NCI-H510A (cell line): ENCODE measurements at places on chromosomes 5 and 9.

DNA sequence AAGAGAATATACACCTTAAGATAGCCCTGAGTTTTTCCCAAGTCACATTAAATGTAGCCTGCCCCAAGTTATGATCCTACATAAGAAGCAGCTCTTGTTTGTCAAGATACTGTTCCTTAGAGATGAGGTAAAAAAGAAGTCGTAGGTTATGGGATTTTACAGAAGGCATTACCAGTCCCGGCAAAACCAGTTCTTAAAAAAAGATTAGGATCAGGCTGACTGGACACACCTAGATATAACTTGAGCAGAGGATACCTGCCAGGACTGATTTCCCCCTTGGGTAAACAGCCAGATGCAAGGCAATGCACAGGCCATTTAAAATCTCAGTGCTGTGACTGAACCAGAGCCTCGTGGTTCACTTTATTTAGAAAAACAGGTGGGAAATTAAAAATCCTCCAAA lies 14.1 kb upstream of the SEMA5A start:
- no peak for DNase-seq

DNA sequence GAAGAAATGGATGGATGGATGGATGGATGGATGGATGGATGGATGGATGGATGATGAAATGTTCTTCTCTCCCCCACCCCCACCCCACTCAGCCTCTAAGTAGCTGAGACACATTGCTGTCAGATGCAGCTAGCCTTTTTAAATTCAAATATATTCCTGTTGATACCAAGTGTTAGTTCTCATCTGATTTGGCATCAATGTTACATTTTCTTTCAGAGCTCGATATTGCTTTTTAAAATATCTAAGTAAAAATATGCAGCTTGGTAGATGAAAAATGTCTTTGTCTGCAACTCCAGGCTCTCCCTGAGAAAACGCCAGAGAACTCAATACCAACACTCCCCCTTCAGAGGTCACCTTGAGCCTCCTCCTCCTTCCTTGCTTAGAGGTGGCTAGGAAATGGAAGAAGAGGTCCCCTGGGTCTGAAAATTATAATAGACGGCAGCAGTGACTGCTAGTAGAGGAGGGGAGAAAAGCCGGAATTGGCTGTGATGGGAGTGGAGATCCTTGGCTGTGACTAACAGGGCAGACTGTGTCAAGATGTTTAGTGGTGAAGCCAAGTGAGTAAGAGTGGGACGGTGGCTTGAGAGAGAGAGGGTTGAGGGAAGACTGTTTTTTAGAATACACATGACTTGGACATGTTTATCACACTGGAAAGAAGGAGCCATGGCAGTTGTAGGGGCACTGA lies 156.0 kb downstream of the ZNF462 start:
- no peak for DNase-seq

GRCh38 chr5:159343295-159344094 lies 13.2 kb upstream of the IL12B start:
- no peak for DNase-seq

DNA sequence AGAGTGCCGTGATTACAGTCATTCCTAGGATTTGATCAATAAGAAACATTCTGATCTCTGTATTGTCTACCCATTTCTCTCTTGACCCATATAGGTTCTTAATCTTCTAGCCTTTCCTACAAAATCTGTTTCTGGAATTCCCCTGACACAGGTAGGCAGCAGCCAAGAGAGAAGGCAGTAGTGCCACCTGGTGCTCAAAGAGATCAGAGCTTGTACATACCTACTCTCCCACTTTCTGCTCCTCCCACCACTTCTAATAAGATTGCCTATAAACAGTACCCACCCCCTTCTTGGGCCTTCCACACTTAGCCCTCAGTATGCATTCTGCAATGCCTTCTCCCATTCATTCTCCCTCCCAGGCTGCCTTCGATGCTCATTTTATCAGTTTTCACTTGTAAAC lies 117.4 kb upstream of the RORB start:
- DNase-seq, result peak; percentile 3

DNA sequence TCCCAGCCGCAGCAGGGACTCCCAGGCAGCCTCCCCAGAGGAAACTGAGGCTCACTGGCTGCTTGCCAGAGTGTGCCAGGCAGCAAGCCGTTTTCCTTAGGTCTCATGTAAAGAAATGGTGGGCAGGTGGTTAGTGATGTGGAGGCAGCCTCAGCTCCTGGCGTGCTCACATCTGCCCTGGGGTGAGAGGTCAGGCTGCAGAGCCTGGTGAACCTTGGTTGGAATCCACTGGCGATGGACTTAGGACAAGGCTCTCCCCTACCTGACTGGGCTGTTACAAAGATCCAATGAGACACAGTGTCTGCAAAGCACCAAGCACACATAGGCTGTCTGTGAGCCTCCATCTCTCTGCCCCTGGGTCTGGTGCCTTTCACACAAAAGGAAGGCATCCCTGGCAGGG lies 30.9 kb downstream of the LHX6 start:
- DNase-seq, result no peak

GRCh38 chr5:64925123-64925522 lies 156.4 kb downstream of the CWC27 start:
- DNase-seq, result no peak

DNA sequence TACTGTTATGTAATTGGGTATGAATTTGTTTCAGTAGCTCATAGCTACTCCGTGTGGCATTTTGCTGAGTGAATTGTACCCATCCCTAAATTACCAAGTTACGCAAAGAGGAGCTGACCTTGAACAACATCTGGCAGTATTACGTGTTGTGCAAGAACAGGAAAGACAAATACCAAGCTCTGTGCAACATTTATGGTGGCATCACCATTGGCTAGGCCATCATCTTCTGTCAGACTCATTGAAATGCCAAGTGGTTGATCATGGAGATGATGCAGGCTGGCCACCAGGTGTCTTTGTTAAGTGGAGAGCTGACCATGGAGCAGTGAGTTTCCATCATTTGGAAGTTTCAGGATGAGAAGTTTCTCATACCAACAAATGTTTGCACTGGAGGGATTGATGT lies 15.0 kb downstream of the ZSWIM6 start:
- DNase-seq, result no peak

GRCh38 chr5:158947846-158948245 lies 151.9 kb downstream of the EBF1 start:
- DNase-seq, result no peak

DNA sequence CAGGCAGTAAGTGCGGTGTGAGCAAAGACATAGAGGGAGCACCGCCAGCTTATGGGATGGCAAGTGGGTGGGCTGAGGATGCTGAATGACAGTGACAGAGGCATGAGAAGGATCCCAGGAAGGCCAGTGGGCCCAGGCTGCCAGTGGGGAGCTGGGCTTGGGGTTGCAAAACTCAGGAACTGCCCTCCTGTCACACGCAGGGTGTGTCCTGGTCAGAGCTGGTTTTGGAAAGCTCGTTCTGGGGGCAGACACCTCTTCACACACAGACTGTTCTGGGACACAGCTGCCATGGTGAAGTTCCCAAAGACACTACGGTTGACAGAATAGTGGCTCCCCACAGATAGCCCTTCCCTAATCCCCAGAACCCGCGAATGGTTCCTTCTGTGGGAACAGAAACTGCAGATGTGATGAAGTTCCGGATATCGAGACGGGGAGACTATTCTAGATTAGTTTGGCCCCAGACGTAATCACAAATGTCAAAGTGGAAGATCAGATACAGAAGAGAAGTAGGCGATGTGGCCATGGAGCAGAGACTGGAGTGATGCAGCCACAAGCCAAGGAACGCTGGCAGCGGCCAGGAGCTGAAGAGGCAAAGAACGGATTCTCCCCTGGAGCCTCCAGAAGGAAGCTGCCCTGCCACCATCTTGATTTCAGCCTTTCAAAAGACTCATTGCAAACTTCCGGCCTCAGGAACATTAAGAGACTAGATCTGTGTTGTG lies 159.0 kb downstream of the COL23A1 start:
- no peak for DNase-seq

DNA sequence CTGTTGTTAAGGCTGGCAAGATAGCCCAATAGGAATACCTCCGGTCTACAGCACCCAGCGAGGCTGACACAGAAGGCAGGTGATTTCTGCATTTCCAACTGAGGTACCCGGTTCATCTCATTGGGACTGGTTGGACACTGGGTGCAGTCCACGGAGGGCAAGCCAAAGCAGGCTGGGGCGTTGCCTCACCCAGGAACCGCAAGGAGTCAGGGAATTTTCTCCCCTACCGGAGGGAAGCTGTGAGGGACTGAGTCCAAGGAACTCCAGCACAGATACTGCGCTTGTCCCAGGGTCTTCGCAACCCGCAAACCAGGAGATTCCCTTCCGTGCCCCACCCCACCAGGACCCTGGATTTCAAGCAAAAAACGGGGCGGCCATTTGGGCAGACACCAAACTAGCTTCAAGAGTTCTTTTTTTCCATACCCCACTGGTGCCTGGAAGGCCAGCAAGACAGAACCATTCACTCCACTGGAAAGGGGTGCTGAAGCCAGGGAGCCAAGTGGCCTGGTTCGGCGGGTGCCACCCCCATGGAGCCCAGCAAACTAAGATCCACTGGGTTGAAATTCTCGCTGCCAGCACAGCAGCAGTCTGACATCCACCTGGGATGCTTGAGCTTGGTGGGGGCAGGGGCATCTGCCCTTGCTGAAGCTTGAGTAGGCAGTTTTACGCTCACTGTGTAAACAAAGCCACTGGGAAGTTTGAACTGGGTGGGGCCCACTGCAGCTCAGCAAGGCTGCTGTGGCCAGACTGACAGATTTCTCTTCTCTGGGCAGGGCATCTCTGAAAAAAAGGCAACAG lies 647.2 kb downstream of the BNC2 start:
- DNase-seq, result no peak

DNA sequence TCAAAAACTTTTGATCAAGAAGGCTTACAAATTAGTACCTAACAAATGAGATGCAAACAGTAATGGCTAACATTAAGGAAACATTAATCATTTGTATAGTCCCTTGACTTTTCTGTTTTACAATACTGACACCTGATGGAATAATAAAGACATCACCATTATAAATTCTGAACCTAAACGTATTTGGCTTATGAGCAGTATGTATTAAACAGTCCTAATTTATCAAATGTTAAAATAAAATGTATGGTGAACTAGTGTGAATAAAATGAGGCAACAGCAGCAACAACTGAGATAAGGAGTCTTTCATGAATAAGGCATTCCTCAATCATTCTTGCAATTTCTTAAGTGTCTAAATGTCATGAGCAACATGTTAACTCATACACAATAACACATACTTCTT lies 6.0 kb downstream of the PUM3 start:
- DNase-seq, result no peak

DNA sequence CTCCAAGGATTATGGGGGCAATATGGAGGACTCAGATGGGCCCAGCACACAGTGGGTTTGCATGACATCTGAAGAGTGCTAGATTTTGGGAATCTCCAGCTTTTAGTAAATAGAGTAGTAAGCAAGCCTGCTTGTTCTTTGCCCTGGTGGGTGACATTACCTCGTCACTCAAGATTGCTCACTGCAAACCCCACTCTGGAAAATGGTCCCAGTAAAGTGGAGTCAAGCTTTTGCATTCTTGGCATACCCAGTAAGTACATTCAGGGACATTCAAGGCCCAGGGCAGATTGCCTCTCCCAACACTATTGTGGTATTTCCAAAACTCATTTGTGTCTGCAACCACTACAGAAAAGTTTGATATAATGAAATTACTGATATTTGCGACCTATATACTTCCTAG lies 118.5 kb downstream of the INVS start:
- DNase-seq, result no peak

- no peak for DNase-seq
Measured at GRCh38 chr9:89009546-89009840, 18.2 kb downstream of the S1PR3 start.

GRCh38 chr5:54013556-54014194 lies 296.7 kb downstream of the ARL15 start:
- DNase-seq, result no peak

DNA sequence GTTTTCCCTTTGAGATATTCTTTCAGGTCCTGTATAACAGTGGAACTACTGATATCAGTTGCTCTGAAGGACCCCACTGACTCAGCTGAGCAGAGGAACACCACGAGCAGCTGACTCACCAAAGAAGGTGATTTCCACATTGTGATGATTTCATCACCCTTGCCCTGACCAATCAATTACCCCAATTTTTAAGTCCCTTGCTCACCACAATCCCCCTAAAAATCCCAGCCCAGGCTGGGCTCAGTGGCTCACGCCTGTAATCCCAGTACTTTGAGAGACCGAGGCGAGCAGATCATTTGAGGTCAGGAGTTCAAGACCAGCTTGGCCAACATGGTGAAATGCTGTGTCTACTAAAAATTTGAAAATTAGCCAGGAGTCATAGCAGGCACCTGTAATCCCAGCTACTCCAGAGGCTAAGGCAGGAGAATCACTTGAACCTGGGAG lies 125.3 kb upstream of the ABCA1 start:
- DNase-seq, result no peak
